Gastroesophageal sphincter (tissue), 4 donors: ENCODE measurements at places on chromosomes 2 and 18. TPM values are rescaled to one million over a fixed set of nuclear protein-coding genes. Genes with fewer than 3 reads are reported as not detected.

The TBR1 gene
- not detected for total RNA-seq

The WDR75 gene
- total RNA-seq, result 31.2 TPM

DNA sequence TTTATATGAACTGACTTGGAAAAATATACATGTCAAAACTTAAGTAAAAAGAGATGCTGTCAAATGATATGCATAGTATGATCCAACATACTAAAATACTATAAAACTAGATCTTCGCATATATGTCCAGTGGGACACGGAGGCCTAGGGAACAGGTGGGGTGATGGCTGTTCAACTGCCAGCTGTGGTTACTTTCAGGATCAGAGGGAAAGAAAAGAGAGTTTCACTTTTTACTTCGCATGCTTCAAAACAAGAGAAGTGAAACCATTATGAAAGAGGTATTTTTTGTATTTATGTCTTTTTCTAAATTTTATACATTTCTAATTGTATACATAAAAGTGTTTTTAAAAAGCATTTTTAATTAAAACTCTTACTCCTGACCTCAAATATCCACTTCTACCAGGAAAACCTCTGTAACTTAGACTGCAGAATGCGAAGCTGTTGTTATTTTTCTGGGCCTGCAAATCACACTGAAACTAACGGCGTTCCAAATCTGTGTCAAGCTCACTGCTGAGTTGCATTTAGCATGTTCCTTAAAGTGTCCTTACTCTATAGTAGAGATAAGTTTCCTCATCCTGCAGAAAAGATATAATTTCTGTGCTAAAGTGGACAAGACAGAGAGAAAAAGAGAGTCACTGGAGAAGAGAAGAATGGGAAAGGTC lies 97.8 kb upstream of the SLC35G4 start:
- no peak for ATAC-seq

DNA sequence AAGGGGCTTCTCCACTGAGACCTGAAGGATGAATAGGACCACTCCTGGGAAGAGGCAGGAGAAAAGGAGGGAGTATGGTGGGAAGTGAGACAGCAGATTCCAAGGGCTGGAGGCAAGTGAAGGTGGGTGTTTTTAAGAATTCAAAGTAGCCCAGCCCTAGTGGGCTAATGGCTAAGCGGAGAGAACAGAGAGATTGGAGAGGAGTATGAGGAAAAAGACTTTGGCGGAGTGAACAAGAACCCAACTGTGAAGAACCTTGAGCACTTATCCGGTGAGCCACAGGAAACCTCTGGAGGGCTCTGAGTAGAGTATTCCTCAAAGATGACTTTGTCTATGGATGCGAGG lies 142.6 kb downstream of the COPS8 start:
- no peak for ATAC-seq

The CFC1 gene
- total RNA-seq, result not detected

The SLC30A3 gene
- total RNA-seq, result not detected

GRCh38 chr2:182115258-182115657 lies 129.6 kb downstream of the PPP1R1C start:
- ATAC-seq, result no peak

DNA sequence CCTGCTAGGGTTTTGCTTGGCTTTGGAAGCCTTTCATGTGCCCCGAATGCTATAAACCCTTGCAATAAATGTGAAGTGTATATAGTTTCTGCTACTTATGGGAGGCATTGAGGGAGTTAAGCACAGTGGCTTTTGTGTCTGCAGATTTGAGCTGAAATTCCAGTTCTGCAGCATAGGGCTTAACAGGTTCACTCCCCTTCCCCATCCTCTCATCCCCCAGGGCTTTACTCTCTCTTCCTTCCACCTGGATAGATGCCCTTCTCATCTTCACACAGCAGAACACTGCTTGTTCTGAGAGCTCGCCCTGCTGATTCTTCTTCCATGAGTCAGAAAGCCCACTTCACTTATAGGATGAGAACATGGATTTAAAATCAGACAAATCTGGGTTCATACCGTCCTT lies 37.2 kb downstream of the SOX11 start:
- no peak for ATAC-seq

- no peak for ATAC-seq
These were observed 11.1 kb upstream of the KIDINS220 start for GRCh38 chr2:8848328-8849100.

- ATAC-seq, result no peak
These were observed 111.9 kb downstream of the TFCP2L1 start for GRCh38 chr2:121173112-121173511.

DNA sequence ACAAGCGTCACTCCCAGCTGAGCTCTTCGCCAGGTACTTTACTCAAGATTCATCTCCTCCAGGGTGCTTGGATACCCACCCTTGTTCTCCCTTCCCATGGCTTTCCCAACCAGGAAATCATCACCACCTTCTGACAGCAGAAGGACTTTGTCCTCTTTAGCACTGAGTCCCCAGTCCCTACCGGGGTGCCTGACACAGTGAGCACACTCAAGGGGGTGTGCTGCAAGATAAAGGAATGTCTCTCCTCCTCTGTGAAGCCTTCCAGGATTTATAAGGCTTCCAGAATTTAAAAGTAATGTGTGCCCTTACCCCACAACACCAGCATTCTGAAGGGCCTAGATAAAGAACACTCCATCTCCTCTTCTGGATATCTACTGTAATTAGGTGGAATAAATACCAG lies 39.6 kb downstream of the ACVR1 start:
- no peak for ATAC-seq

The ALPI gene
- total RNA-seq, result not detected

- ATAC-seq, result no peak
These were observed 27.9 kb downstream of the IL37 start for GRCh38 chr2:112938904-112939303.

DNA sequence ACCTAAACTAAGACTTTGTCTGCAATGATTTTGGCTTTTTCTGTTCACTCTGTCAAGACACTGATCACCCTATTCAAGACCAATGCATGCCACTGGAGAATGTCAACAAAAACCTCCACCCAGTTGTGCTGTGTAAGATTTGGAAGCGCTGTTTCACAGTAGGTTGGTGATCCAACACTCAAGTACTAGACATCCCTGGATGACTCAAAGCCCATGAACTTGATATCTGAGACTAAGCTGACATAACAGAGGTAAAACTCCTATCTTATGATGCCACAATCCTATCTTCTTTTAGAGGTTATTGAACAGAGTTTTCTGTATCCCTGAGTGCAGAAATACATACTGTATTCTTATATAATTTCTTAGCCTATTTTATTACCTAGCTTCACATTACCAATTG lies 251.3 kb upstream of the ETAA1 start:
- ATAC-seq, result no peak

DNA sequence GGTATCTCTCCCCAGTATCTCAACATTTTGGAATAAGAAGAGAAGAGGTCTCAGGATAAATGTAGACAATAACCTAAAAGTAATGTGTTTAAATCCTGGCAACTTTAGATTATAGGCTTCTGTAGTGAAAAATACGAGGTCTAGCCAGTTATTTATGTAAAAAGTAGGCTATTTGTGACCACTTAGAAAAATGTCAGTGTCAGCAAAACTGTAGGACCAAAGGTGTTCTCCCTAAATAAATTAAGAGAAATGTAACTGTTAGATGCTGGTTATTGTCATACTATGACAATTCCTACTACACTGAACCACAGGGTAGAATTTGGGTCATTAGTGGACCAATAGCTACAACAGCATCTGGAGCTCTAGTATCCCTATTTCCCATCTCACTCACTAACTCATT lies 2.0 kb downstream of the SUPT7L start:
- no peak for ATAC-seq

DNA sequence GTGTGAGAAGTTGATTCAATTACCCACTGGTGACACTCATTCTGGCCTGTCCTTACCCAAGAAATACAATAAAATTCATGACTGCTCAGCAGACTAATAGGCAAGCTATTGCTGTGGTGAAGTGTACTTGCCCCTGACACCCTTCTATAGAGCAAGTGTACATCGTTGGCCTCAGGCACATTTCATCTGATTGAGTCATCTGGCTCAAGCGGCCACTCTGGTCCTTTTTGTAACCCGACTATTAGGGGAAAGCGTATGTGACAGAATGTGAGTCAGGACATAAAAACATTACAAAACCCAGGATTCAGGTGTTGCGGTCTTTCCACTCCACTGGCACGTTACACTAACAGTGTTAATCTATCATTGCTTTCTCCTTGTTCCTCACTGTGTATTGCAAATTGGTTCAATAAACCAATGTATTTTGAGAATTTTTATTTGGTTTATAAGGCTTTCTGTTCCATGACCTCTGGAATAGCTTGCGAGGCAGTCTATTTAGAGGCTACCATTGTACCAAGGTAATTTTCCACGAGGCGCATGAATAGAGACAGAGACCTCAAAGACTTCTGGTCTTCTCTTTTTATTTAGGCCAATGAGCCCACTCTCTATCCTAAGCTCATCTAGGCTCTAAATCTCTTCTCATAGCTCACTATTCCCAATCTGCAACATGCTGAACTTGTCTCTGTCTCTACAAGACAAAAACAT lies 10.2 kb upstream of the TTC32 start:
- no peak for ATAC-seq

GRCh38 chr2:109318150-109318948 lies 189.3 kb downstream of the SH3RF3 start:
- ATAC-seq, result peak; percentile 77

GRCh38 chr2:239053801-239054503 lies 206.1 kb downstream of the TWIST2 start:
- ATAC-seq, result no peak

The DLX2 gene
- not detected for total RNA-seq

- no peak for ATAC-seq
These were observed 90.1 kb upstream of the ARL5A start for GRCh38 chr2:151918308-151918707.

DNA sequence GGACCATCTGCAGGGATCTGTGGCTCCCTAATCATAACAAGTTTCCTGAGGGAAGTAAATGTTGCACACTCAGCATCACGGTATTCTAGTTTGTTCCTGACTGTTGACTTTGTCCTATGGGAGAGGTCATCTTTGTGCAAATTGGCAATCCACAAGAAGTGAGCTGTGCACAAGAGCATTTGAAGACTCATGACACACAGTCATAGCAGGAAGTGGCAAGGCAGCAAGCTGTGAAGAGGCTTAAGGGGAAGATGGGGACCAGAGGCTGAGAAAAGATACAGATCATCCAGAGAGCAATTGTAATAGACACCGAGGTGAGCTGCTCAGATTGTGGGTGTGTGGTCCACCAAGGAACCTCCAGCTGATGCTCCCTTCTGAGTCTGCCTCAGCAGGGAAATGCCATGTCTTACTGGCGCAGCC lies 2.7 kb downstream of the TNP1 start:
- ATAC-seq, result no peak

The TTN gene
- 12.8 TPM for total RNA-seq

DNA sequence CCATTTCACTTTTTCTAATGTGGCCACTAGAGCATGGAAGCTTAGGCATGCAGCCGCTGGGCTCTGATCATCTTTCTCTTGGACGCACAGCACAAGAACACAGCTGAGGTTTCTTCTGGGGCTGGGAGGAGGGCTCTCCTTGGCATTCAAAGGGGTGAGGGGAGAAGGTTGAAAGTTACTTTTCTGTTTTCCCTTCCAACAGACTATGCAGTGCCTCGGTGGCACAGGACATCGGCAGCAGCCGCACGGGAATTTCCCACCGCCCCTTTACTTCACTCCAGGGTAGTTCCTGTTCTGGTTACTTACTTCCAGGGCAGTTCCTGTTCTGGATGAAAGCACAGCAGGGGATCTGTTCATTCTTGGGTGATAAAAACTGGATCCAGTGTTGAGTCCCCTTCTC lies 18.9 kb upstream of the MAL start:
- no peak for ATAC-seq

The PROC gene
- total RNA-seq, result not detected

GRCh38 chr2:112151701-112152440 lies 13.7 kb downstream of the FBLN7 start:
- ATAC-seq, result no peak

- peak; percentile 22 for ATAC-seq
These were observed 36.4 kb downstream of the TACR1 start for GRCh38 chr2:75162897-75163296.

- ATAC-seq, result no peak
These were observed 10.2 kb upstream of the SP100 start for GRCh38 chr2:230405824-230406223.
